ENCODE measurements at places on chromosomes 1 and 21. TPM values are rescaled to one million over a fixed set of nuclear protein-coding genes. Genes with fewer than 3 reads are reported as not detected.

GPR157 gene
- total RNA-seq: 6.4 TPM

- DNase-seq: no peak
Measured at GRCh38 chr1:60394436-60394835, 320.9 kb upstream of the C1orf87 start.

GRCh38 chr1:172398193-172398592 lies 22.3 kb upstream of the C1orf105 start:
- DNase-seq: no peak

DNA sequence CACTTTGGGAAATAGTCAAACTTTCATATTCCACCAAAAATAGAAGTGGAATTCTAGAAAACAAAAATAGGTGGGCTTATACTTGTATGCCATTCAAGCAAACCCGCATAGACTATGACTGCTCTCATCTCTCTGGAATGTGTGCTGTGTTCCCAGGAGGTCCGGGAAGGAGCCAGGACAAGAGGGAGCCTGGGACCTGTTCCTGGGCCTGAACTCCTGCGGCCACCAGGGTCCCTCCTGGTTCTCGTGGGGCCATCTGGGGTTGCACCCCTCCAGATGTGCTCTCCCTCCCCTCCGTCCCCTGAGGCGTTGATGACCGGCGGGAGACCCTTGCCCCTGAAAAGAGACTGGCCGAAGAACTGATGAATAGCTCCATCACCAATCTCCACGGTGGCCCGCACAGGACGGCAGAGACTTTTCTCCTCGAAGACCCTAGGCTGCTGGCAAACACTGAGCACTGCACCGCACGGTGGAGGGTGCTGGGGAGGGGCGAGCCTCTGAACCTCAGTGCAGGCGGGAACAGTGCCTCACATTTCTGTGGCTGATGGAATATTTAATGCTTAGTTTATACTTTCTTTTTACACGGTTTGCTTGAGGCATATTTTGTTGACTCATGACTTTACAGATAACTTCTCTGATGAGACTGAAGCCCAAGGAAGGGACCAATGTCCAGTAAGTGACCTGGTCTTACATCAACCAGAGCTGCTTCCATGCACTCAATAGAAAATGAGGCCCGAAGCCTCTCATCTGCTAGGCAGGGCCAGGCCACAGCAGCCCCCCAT lies 9.6 kb upstream of the ADARB1 start:
- no peak for DNase-seq

DNA sequence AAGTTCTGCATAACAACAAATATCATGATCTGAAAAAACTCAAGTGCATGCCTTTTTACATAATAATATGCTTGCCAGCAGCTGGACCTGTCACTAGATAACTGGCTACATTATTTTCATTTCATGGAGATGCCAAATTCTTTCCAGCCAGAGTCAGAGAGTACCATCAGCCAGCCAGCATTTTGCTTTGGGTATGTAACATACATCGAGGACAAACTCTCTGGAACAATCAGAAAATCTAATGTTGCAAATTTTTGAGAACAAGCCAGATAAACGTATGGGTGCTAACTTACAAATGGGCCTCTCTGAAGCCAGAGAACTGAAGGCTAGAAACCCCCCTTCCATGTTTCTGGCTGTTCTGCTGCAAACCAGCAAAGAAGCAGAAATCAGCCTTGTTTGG lies 76.3 kb upstream of the BACE2 start:
- no peak for DNase-seq

- peak; percentile 82 for DNase-seq
Measured at GRCh38 chr1:38038861-38039260, 7.7 kb downstream of the POU3F1 start.

GRCh38 chr1:118210723-118211110 lies 25.7 kb upstream of the SPAG17 start:
- DNase-seq: no peak
